Endothelial cell (in vitro differentiated cells): ENCODE measurements at places on chromosomes 13 and 19. TPM values are rescaled to one million over a fixed set of nuclear protein-coding genes. Genes with fewer than 3 reads are reported as not detected.

TMIGD2 gene
- total RNA-seq, result not detected

RGCC gene
- total RNA-seq, result 0.77 TPM

CAMSAP3 gene
- total RNA-seq, result 9.3 TPM

PRR19 gene
- 1.1 TPM for total RNA-seq

CGB8 gene
- not detected for total RNA-seq

HCN2 gene
- total RNA-seq, result 0.28 TPM

MISP3 gene
- total RNA-seq, result not detected

MBD3L2 gene
- total RNA-seq, result not detected

NCAN gene
- 0.05 TPM for total RNA-seq

SBSN gene
- 0.18 TPM for total RNA-seq

TICAM1 gene
- 3.5 TPM for total RNA-seq

CHST8 gene
- 0.54 TPM for total RNA-seq

DENND1C gene
- total RNA-seq, result 1.5 TPM

WDR88 gene
- not detected for total RNA-seq

FPR1 gene
- 0.67 TPM for total RNA-seq

CEACAM20 gene
- total RNA-seq, result not detected

CACNG6 gene
- 0.21 TPM for total RNA-seq

DEDD2 gene
- total RNA-seq, result 27.1 TPM

SLC10A2 gene
- total RNA-seq, result not detected

SHD gene
- total RNA-seq, result 0.90 TPM

FBL gene
- 271 TPM for total RNA-seq

SLC25A41 gene
- 0.23 TPM for total RNA-seq

SLC25A30 gene
- total RNA-seq, result 21.9 TPM

TMEM145 gene
- total RNA-seq, result 3.9 TPM

RGS9BP gene
- not detected for total RNA-seq

TBXA2R gene
- total RNA-seq, result 7.3 TPM

CEBPA gene
- total RNA-seq, result 0.59 TPM

IGFL1 gene
- total RNA-seq, result not detected

RAB3A gene
- total RNA-seq, result 3.1 TPM
